HCT116 (cell line): ENCODE measurements at places on chromosomes 7 and 10. TPM values are rescaled to one million over a fixed set of nuclear protein-coding genes. Genes with fewer than 3 reads are reported as not detected.

DNA sequence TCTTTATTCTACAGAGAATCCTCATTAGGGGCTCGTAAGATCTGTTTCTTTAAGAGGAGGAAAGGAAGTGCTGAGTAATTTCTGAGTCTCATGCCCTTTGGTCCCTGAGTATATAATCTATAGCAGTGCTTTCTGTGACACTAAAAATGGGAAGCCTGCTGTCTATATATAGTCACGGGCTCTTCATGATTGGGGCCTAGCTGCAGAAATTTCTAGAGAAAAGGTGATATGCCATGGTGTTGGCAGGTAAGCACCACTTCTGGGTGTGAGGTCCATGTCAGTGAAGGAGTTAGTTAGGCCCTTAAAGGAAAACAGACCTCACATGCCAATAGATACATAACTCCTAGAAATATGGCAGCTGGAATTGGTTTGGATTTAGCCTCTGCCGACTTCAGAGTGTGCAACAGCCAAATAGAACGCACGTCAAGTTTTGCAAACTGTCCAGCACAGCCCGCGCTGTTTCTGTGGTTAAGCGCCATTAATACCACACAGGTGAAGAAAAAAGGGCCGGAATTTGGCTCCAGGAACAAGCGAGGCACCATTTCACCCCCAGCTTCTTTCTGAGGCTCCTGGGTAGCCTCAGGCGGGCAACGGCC lies 123.2 kb downstream of the TACC2 start:
- DNase-seq: peak; percentile 16

DNA sequence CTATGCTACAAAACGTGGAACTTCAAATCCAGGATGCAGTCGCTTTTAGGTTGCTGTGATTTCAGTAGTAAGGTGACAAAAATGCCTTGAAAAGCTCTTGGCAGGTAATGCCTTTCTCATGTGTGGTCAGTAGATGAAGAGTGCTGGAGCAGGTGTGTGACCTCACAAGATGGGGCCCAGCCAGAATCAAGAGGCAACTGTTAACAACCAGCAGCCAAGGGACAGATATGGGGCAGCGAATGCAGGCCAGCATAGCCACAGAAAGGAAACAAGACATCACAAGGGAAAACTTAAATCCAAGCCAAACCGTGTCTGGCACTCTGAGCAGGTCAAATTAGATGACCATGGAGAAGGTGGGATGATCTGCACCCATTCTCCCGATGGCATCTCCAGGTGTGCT lies 12.3 kb downstream of the HUS1 start:
- DNase-seq: no peak

DNA sequence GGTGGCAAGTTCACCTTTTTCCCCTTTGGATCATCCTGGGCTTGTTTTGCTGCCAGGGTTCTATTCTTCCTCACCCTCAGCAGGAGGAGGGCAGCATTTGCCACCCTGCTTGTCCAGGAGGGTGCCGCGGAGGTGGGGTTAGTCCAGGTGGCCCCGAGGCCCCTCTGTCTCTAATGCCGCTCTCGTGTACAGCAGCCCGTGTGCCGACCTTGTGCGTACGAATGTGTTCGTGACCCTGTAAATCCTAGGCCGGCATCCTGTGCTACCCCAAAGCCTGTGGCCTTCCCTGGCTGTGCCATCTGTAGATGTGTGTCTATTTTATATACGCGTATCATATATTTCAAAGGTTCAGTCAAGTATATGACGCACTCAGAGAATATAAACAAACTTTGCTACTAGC lies 10.6 kb downstream of the IQCE start:
- no peak for DNase-seq

The ZNF92 gene
- total RNA-seq: 9.4 TPM

The OR2AE1 gene
- total RNA-seq: not detected

DNA sequence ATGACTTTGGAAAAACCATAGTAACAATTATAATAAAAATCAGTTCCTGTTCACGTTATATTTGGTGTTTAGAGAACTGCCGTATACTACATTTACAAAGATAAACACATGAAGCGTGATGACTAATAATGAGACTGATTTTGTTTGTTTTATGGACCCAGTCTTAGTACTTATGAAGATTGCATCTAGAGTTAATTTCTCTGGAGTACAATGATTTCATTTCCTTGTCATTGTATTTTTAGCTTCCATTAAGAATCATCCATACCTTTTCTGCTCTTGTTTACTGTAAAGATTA lies 2.9 kb downstream of the RBM20 start:
- no peak for DNase-seq

The ANKRD1 gene
- not detected for total RNA-seq

DNA sequence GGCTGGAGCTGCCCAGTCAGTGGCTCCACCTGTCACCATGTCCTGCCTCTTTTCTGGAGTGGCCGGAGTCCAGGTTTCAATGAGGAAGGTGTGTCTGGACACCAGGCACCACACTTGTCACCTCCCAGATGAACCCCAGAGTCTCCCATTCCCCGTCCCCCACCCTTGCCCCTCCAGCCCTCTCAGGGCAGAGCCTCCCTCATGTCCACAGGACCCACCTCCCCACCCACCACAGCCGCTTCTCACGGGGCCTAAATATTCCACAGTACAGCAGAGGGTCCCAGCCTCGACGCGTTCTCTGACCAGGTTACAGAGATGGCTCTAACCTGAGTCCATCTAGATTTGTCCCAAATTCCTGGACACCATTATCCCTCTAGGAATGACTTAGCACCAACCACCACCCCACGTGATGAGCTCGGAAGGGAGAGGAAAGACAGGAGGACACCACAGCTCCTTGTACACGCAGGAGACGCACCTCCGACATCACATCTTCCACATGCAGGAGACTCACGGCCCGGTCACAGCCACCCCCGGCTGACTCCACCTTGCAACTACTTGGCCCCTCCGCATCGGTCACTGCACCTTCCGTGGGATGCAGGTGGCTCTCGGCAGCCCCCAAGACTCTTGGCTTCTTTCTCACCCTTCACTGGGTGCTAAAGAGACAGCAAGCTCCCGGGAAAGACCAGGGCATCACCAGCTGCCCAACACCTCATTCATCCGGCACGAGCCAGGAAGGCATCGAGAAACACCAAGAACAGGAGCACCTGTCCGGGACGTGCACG lies 560.2 kb downstream of the DNAJB6 start:
- DNase-seq: no peak

DNA sequence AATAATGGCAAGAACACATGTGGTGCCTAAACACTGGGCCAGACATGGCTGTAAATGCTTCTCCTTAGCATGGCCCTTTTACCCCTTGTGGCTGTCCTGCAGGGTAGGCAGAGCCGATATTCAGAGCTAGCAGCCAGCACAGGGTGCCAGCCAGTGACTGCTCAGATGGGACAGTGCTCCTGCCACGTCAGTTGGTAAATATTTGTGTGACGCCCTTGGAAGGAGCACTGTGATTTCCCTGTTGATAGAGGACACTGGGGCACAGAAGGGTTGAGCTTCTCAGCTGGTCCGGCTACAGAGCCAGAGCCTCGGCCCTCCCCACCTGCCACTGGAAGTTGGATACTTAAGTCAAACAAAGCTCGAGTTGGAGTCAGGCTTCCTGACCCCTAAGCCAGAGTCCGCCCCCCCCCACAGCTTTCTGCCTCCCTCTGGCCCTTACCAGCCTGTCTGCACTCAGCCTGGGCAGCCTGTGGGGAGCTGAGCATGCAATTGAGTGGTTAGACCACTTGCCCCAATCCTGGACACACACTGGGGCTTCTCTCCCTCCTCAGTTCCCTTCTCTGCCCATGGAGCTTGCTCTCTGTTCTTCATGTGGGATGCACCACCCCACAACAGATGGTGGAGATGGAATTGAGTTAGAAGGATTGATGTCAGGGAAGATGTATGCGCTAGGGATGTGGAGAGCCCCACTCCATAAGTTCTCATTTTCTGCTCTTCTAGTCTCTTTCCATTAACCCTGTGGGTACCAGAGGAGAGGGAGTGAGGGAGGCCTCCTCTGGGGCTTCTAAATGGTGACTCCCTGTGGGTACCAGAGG lies 350.8 kb downstream of the PLXNA4 start:
- no peak for DNase-seq

- no peak for DNase-seq
Observed at GRCh38 chr7:82617156-82617555, 173.6 kb upstream of the CACNA2D1 start.

DNA sequence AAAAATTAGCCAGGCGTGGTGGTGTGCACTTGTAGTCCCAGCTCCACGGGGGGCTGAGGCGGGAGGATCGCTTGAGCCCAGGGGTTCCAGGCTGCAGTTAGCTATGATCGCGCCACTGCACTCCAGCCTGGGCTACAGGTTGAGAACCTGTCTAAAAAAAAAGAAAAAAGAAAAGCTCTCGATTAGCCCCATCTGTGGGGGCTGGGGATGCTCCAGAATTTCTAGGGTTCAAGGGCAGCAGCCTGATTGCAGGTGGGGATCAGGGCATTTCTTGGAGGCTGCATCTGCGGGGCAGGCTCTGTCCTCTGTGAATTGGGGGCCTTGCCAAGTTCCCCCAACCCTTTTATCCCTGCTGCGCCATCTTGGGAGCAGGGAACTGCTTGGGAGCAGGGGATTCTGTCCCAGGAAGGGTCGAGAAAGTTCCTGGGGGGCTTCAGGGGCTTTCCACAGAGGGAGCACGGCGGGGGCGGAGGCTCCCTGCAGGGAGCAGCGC lies 651 bp upstream of the ARPC1A start:
- DNase-seq: no peak

DNA sequence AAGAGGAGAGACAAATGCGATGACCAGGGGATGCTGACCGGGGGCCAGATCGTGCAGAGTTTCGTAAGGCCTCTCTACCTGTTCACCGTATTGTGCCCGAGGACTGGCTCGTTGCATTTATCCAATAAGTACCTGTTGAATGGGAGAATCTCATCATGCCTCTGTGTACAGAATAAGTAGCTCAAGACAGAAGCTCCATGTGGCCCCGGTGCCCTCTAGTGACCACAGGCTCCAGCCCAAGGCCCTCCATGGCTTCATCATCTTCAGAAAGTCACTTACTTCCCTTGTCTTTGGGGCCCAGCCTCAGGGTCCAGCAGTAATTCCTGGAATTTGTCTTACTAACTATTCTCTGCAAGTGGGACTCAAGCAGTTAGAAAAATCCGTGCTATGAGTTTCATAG lies 151.0 kb downstream of the CHN2 start:
- DNase-seq: peak; percentile 10

DNA sequence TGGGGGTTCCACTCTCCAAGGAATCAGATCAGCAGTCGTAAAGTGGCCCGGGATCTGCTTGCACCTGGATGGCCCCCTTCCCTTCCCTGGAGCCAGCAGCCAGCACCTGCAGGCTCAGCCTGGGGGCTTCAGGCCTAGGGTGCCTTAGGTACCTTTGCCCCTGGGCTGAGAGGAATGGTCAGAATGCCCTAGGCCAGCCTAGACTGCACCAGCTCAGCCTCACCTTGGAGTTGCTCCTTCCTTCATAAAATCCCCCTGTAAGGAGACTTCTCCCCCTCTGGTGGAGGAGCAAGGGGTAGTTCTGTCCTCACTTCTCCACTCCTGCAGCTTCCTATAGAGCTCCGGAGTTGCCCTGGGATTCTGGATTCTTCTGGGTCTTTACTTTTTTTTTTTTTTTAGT lies 32.4 kb upstream of the LBX1 start:
- DNase-seq: no peak

DNA sequence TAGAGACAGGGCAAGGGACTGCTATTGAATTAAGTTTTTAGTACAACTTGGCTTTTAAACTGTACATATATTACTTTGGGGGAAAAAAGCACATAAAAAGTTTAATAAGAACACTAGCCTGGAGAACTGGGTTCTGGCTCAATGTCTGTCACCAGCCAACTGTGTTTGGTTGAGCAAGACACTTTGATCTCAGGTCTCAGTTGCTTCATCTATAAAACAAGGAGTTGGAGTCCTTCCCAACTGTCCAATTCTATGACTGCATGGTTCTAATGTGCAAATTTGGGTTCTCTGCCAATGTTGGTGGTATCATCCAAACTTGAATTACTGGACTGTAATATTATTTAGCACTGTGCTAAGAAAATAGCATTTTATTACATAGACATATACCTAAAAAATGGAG lies 50.3 kb downstream of the ATXN7L1 start:
- DNase-seq: no peak

DNA sequence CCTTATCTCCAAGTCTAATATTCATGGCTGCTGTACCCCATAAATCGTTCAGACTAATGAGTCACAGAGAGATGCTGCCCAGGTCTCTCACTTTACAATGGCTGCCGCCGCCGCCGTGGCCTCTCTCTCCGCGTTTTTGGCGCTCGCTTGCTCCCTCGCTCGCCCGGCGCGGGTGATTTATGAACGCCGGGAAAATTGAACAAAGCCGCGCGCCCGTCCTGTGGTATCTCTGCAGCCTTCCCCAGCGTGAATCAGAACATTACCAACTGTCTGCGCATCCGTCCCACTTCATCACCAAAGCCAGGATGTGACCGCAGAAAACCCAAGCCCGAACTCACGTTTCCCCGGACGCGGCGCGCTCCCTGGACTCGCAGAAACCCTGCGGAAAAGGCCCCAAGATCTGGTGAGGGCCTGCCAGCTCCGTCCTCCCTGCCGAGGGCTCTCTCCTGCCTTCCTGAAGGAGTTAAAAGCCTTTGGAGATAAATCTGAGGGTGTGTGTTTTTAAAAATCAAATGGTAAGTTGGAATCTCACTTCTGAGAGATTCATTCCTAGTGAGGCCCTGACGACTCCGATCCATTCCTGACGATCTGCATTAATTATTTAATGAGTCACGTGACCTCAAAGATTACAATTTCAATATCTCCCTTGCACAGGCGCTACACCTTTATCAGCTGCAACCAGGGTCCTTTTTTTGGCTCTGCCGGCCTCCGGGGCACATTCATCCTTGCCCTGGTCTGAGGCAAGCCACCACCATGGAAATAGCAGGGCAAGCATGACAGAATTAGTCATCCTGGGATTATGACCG lies 6.3 kb downstream of the HOXA4 start:
- peak; percentile 66 for DNase-seq

- no peak for DNase-seq
Observed at GRCh38 chr7:116228241-116228640, 17.9 kb downstream of the TES start.

The USP6NL gene
- 24.6 TPM for total RNA-seq

- DNase-seq: no peak
Observed at GRCh38 chr7:71775648-71776047, 636.5 kb downstream of the CALN1 start.

The TMEM248 gene
- total RNA-seq: 59.3 TPM

DNA sequence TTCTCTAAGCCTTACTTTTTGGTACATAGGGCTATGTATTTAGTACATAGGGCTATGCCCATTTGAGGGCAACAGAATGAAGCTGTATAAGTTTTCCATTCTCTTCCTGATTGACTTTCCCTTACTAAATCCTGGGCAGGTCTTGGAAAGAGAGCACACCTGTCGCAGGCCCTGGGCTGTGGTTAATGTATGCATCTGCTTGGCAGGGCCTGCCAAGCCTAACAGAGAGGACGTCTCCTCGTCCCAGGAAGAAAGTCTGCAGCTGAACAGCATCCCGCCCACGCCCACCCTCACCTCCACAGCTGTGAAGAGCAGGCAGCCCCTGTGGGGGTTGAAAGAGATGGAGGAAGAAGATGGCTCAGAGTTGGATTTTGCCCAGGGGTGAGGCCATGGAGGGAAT lies 8.9 kb upstream of the PVRIG start:
- DNase-seq: no peak

GRCh38 chr7:76505168-76506080 lies 4.9 kb upstream of the UPK3B start:
- DNase-seq: no peak
